B cell (primary cell): ENCODE measurements at places on chromosomes 4 and X. TPM values are rescaled to one million over a fixed set of nuclear protein-coding genes. Genes with fewer than 3 reads are reported as not detected.

Gene STPG2
- 0.41 and 0.49 TPM in 2 replicates for total RNA-seq

DNA sequence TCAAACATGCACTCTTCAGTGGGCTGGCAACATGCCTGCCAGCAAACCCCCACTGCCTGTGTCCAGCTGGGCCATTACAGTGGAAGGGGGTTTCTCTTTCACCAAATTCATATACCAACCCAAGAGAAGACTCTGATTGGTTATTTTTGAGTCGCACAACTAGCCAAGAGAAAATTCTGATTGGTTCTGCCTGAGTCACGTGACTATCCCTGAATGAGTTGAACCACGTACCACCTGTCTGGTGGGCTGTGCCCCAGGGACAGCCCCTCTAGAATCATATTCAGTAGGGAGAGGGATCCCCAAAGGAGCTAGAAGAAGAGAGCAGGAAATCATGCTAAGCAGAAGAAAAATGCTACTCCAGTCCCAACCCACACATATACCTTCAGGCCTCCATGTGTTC, 313.1 kb downstream of the STK32B start:
- no peak for DNase-seq

Gene ZNF595
- 16.8 and 20.4 TPM in 2 replicates for total RNA-seq

Gene USP17L18
- not detected in 2 replicates for total RNA-seq

GRCh38 chrX:84453351-84454246, 48.7 kb downstream of the HDX start:
- no peak for DNase-seq

GRCh38 chr4:2296631-2297601, 35.0 kb upstream of the MXD4 start:
- no peak for DNase-seq

DNA sequence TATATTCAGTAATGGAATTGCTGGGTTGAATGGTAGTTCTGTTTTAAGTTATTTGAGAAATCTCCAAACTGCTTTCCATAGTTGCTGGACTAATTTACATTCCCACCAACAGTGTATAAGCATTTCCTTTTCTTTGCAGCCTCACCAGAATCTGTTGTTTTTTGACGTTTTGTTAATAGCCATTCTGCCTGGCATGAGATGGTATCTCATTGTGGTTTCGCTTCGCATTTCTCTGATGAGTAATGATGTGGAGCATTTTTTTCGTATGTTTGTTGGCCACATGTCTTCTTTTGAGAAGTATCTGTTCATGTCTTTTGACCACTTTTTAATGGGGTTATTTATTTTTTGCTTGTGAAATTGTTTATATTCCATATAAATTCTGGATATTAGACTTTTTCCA, 13.6 kb upstream of the MAGED4B start:
- no peak for DNase-seq

- no peak for DNase-seq
Observed at GRCh38 chr4:150078579-150079080, 385 bp downstream of the DCLK2 start.

DNA sequence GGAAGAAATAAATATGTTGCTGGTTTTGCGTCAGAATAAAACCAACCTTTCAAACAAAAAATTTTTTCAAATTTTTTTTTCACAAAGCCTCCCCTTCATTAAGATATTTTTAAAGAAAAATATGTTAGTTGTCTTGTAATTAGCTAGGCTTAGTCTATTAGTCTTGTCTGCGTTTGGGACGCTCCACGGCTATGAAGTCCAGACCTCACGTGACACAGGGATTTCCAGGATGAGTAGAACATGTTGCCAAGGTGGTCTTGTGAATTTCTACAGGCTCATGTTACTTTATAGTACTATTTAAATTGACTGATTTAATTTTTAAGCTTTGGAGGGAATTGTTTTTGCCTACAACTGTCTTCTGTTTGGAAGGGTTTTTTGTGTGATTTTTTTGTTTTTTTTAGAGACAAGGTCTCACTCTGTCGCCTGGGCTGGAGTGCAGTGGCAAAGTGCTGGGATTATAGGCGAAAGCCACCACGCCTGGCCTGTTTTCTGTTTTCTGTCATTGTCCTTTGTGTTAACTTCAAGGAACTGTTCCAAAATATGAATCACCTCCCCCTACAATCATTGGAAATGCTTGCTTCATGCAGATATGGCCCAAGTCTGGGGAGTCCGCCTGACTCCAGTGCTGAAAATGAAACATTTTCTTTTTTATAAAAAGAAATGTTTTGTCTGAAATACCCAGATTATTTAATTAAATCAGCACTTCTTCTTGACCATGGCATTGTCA, 26.2 kb downstream of the TMEM144 start:
- DNase-seq, result no peak

- peak; percentile 3 for DNase-seq
Observed at GRCh38 chrX:64427281-64427680, 32.0 kb upstream of the MTMR8 start.

GRCh38 chr4:59979061-59979460, 1221.1 kb upstream of the ADGRL3 start:
- no peak for DNase-seq

DNA sequence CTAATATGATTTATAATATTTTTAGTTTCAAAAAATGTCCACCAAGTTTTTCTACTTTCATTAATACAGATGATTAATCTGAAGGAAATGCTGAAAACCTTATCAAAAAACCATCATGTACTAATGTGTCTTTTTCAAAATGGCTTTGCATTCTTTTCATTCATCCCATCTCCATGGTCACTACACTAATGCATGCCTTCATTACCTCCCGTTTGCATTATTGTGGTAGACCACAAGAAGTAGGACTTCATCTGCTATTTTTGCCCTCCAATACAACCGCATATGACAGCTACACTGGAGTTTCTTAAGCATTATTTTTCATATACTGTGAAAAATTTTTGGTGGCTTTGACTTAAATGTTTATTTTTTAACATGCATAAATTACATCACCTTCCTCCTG, 37.9 kb upstream of the FSTL5 start:
- no peak for DNase-seq

Gene GRPEL1
- 19.6 and 26.0 TPM in 2 replicates for total RNA-seq
